T-helper 9 cell (primary cell): ENCODE measurements at places on chromosomes 3 and 15.
A peak's percentile ranks its signal among the peaks of the same experiment; 100 is the strongest.

- no peak for DNase-seq
These were observed 2.1 kb downstream of the SEMA7A start for GRCh38 chr15:74431645-74432044.

DNA sequence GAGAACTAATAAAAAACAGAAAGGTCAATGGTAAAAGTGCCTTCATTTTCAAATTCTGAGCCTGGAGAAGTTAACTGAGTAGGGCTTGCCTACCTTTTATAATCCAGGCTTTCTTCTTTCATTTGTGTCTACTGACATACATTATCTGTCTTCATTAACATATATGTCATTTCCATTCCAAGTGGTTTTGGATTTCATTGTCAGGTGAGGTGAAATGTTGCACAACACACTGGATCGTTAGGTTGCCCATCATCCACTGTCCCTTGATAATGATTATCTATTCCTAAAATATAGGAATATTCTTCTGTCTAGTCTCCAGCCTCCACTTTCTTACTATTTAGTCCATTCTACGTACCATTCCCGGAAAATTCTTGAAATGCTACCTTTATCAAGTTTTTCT, 55.0 kb upstream of the CP start:
- DNase-seq: no peak

DNA sequence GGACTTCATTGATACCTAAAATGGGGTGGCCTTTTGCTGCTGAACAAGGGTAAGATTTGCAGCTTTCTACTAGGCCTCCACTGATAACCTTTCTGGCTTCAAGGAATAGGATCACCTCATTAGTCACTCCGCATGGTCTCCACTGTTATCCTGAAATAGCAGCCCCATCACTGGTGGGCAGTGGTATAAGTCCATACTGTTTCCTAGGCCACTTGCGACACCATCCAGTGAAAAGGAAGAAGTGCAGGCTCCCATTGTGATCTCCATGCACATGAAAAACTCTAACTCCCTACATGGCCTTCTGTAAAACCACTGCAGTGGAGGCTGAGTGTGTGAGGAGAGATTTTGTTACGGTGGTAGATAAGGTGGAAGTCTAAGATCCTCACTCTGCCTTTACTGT, 1455.9 kb downstream of the SI start:
- DNase-seq: no peak

- DNase-seq: no peak
These were observed 6.2 kb upstream of the SPSB4 start for GRCh38 chr3:141044695-141045641.

DNA sequence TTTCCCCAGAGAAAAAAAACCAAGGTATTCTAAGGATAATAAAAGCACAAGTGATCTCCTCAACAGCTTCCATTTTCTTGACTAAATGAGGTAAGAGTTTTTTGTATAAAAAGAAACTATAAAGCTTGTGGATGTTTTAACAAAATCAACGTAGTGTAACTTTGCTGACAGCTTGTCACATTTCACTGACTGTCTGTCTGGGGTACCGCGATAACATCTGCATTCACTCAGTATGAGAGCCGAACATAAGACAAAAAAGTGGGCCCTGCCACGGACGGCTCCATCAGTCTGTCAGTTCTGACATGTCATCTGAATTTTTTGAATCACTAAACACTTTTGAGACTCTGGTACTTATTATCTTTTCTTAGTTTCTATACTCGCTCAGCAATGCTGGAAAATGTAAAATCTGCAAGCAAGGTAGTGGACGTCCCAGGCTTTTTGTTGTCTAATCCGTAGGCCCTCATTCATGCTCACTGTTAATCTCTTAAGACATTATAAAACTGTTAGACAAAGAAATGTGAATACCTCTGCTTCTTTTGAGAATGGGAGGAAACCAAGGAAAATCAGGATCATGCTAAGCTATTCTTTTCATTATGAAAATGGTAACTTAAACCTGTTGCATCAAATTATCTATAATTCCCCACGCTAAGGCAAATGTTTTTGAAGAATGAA, 307.1 kb downstream of the MECOM start:
- DNase-seq: no peak

- no peak for DNase-seq
These were observed 60.2 kb downstream of the CACNA1D start for GRCh38 chr3:53554559-53555067.

GRCh38 chr3:113275929-113276750, 64.8 kb downstream of the BOC start:
- DNase-seq: no peak

DNA sequence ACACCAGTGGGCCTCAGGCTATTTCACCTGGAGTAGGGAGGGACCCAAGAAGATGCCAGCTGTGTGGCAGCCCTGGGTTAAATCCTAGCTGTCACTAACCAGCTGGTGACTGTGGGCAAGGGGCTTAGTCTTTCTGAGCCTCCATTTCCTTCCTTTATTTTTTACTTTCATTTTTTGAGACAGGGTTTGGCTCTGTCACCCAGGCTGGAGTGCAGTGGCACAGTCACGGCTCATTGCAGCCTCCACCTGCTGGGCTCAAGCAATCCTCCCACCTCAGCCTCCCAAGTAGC, 108.0 kb upstream of the SMAD3 start:
- no peak for DNase-seq

DNA sequence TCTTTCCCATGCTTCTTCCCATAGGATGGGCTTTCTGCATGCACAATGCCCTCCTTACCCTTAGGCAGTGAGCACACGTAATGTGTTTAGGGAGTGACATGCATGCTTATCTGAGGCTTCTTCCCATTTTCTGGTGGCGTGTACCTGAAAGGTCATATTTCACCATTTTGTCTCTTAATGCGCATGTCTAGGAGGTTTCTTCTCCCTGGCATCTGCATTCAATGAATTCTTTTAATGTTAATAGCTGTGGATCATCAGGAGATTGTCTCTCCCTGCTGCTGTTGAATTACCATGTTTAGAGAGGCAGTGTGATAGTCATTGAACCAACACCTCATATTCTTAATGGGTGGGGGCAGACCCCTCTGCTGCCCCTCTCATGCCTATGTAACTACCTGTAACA, 205.6 kb upstream of the SGO1 start:
- no peak for DNase-seq

DNA sequence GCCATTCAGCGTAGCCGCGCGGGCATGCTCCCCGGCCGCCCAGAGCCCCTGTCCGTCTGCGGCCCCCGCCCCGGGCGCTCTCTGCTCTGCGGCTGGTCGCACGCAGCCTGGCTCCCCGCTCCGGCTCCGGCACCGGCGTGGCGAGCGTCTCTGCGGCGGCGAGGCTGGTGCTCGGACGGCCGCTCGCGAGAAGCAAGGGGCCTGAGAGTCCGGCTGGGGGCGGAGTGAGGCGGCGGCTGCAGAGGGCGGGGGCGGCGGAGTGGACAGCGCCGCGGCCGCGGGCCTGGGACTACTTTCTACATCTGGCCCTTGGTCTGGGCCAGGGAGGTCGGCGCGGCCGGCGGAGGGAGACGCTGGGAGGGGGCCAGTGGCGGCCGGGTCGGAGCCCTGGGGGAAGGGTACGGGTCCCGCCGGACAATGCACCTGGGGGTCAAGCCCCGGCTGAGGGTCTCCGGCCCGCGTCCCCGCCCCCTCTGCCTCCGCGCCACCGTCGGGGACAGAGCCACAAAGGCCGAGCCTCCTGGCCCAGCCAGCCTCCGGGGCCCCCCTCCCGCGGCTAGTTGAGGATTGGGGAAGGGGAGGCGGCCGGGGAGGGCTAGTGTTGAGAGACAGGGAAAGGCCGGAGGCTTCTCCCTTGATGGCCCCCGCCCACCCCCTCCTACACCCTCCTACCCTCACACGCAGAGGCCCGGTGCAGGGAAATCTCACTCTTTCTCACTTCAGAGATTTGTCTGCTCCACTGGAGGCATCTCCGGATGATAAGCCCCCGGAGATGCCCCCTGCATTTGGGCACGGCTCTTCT, at the start of gene PRTG:
TSS of gene PRTG (minus strand) at position 226 of the 802 bp plus-strand sequence. CDS start at position 5, 221 bp downstream.
- no peak for DNase-seq

- DNase-seq: no peak
These were observed 56.9 kb upstream of the C3orf49 start for GRCh38 chr3:63762180-63762579.

- no peak for DNase-seq
These were observed 34.6 kb downstream of the SRPRB start for GRCh38 chr3:133840055-133840737.

- DNase-seq: no peak
These were observed 313.9 kb upstream of the CCDC54 start for GRCh38 chr3:107063351-107063750.

DNA sequence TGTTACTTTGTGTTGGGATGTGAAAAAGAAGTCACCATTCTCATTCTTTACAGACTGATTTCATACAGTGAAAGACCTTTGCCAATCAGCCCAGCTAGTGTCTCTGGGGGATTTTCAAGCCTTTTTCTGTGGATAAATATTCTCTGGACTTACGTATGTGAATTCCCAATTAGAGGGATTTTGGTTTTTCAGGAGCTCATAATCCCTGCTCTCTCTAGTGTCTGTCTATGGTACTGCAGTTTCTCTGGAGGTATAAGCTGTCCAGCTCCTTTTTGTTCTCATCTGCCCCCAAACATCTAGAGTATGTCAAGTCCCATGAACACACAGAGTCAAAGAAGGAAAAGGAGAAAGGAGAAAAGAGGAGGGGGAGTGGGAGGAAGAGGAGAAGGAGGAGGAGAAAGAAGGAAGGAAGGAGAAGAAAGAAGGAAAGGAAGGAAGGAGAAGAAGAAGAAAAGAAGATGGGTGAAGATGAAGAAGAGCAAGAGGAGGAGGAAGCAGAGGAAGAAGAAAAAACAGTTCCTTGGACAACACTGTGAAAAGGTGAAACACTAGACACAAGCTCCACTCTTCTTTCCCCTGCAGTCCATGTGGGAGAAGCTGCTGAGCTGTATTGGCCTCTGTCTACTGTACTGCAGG, 218.6 kb downstream of the GREM1 start:
- no peak for DNase-seq

GRCh38 chr15:78925956-78926743, 18.7 kb downstream of the CTSH start:
- no peak for DNase-seq

DNA sequence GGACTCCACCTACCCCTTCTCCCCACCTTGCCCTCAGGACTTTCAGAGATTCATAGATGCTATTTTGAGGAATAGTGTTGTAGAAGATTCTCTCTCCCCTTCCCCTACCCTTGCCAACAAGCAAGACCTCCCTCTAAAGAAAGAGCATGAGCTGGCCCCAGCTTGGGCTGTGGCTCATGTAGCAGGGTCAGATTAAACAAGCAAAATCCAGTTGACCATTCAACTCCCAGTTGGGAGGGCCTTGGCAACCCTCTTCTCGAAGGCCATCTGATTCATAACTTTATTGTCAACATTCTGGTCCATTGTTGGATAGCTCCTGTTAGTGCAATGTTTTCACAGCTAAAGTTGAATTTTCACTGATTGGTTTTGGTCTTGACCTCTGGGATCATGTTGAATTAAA, 41.1 kb downstream of the TNFAIP8L3 start:
- no peak for DNase-seq

DNA sequence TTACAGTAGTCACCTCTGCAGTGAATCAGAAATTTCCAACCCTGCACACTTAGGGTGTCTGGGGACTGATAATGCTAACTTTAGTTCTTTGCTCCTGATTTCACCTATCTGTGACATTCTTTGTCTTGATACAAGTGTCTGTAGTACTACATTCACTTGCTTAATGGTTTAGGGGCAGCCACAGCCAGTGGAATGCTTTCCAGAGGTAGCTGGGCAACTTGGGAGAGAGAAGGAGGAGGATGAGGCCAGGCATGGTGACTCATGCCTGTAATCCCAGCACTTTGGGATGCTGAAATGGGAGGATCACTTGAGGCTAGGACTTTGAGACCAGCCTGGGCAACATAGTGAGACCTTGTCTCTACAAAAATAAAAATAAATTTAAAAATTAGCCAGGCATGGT, 8.5 kb downstream of the BAHD1 start:
- no peak for DNase-seq

DNA sequence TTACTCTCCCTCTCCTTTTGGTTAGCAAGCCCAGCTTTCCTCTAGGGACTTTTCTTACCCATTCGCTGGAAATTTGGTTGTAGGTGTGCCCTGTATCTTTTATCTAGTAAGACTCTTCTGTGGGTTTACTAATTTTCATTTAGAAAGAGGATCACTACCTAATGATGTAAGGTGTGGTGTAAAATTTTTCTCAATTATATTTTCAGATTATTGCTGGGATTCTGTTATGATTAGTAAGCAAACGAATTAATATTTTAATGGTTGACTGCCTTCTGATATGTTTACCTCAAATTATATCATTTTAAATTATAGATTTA, 28.5 kb downstream of the PLCL2 start:
- no peak for DNase-seq

DNA sequence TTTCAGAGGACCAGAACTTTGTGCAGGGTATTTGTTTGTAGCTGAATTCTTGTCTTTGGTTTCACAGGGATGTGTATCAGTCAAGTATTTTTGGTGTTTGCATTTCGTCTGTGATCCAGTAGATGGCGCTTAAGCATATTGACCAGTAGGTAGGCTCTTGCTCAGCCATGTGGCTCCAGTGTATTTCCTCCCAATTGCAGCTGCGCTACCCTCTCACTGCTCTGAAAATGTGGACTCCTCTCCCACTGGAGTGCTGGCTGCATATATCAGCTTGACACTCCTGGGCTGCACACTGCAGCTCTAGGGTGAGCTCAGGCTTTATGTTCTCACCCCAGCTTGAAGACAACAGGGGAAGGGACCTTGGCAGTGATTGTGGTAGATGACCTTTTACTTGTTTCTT, 1264.3 kb upstream of the ALCAM start:
- no peak for DNase-seq

- DNase-seq: no peak
These were observed 76.7 kb downstream of the TAFA4 start for GRCh38 chr3:68855620-68856019.

GRCh38 chr15:64746356-64746755, 29.0 kb downstream of the RBPMS2 start:
- DNase-seq: no peak

DNA sequence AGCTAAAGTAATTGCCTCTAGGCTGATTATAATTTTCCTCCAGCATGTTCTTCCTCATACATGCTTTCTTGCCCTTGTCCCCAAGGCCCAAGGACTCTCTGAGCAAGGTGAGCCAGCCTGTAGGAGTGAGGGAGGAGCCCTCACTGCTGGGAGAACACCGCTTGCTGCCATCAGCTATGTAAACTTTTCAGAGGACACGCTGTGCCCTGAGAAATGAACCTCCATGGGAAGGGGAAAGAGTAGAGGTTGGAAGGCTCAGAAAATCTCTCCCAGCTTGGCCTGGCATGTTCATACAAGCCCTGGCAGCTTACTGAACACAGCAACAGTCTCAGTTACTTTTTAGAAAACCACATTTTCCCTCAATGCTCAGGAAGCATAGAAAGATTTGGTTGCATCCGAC, 103.0 kb upstream of the SLC24A5 start:
- DNase-seq: no peak

GRCh38 chr15:74460298-74460697, 662 bp downstream of the UBL7 start:
- no peak for DNase-seq

DNA sequence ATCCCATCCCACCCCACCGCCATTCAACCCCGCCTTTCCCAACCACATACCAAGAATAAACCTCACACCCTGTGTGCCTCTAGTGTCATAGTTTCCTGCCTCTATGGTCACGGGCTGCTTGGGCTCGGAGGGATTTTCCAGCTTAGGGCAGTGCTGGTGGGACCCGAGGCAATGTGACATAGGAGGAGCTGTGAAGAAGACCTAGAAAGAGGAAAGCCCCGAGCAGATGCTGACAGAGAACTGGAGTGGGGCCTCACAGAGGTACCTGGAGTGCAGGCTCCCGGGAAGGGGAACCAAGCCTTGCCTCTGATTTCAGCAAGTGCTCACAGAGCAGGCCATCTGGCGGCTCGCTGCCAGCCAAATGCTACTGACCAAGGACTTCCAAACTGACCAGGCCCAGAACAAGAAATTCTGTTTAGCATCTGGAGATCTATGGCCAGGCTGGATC, 27.5 kb downstream of the BHLHE40 start:
- DNase-seq: peak; percentile 64
